ENCODE measurements at places on chromosomes 12 and 14.

DNA sequence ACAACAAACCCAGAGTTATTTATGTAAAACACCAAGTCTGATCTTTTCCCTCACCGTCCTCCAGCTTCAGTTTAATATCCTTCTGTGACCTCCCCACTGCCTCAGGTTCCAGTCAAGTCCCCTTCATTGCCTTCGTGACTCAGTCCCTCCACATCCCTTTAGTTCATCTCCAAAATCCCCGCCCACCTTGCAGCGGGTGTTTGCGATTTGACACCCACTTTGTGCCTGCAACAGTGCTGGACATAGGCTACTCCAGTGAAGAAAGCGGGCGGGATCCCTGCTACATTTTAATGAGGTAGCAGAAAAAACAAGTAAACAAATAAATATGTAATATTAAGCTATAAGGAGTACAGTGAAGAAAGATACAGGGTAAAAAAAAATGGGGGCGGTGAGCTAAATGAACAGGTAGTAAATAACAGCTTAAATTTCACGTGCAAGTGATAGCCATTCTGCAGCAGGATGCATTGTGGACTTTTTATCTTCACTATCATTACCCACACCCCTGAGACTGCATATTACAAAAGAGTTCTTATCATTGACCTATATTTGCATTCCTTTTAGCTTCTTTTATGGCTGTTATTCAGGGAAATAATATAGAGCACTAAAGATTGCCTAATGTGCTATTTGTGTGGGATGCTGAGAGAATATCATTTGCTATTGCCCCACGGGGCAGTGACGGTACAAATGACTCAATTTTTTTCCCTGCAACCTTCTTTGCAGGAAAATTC lies 222.8 kb upstream of the NUDT4 start:
- DNase-seq = no peak

DNA sequence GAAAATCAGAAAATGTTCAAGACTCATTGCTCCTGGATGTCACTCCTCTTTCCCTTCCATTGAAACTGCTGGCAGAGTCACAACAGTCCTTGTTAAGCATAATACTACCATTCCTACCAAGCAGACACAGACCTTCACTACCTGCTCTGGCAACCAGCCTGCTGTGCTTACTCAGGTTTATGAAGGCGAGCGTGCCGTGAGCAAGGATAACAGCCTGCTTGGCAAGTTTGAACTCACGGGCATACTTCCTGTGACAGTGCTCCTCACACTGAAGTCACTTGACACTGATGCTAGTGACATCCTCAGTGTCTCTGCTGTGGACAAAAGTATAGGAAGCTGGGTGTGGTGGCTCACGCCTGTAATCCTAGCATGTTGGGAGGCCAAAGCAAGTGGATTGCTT lies 15.7 kb upstream of the PHETA1 start:
- DNase-seq = no peak

DNA sequence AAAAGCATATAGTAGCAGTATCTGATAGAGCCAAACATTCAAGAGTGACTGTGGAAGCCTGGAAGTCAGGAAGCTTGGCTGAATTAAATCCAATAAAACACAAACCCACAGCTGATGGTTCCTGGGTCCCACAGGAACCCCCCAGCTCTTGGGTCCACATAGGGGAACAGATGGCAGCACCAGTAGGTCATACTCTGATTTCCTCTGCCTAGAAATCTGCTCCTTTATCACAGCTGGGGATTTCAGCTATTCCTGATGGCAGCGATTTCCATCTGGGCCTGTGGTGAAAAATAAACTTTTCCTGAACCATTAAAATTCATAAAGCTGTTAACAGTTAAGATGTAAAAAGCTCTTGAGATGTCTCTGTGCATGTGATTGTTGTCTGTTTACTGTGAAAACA lies 202.0 kb upstream of the FRMD6 start:
- DNase-seq = no peak

- DNase-seq = no peak
These were observed 224.9 kb downstream of the NTF3 start for GRCh38 chr12:5656836-5657235.

DNA sequence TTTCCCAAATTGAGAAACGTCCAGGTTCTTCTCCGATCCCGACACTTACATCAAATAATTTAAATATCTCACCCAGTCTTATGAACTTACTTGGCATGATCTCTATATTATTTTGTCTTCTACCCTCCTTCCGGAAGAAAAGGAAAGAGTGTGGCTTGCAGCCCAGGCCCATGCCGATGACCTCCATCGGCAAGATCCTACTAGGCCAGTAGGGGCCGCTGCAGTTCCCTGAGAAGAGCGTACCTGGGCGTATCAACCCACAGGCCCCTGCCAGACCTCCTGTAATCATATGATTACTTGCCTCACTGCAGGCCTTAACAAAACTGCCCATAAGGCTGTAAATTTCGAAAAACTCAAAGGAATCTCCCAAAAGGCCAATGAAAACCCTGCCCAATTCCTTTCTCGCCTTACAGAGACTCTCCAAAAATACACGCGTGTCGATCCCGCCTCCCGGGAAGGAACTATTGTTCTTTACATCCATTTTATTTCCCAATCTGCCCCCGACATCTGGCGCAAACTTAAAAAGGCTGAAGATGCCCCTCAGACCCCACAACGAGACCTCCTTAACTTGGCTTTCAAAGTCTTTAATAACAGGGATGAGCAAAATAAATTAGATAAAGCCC lies 69.6 kb downstream of the MOK start:
- DNase-seq = peak; percentile 39

GRCh38 chr12:40584763-40585162 lies 107.5 kb upstream of the CNTN1 start:
- no peak for DNase-seq

DNA sequence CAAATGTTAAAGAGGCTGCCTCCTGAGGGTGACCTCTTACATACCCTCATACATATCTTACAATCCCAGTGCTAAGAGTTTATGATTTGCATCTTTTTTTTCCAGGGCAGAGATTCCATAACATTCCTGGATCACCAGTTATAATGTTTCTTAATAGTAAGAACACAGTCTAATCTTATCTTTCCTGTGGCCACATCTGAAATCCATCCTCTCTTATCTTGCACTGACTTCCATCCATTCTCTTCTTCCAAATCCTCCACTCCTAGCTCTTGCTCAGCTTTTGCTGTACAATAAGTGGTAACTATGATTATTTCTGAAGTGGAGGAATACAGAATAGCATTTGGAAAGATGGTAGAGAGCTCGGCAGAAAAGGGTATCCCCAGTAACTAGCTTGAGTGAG lies 6.3 kb downstream of the CALCOCO1 start:
- no peak for DNase-seq

DNA sequence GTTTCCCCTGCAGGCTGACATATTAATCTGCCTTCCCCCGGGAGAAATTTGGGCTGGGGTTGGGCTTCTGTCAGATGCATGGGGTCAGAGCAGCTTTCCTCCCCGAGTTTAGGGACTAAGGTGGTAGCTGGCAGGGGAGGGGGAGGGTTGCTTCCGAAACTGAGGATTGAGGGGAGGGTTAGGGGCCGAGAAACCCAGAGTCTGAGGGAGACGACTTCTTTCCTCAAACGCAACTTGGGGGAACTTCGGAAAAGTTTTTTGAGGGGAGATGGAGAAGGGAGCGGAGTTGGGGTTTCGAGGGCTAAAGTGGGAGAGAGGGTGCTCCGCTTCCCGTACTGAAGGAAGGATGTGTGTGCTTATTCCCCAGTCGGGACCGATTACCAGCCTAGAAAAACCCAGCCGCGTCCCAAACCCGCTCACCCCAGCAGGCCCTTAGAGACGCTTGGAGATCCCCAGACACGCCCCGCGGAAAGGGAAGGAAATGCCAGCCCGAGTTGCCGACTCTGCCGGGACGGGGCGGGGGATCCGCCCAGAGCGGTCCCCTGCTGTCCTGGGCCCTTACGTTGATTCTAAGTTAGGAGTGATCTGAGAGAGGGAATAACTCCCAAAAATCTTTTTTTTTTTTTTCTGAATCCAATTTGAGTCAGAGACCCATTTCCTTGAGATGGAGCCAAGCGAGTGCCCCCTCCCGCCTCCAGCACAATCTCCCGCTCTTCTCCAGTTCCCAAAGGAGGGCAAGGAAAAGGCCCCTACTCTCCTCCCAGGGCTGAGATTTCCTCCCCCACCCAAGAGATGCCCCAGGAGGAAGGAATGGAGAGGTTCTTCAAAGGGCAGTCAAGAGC lies 61.9 kb downstream of the SMUG1 start:
- no peak for DNase-seq

DNA sequence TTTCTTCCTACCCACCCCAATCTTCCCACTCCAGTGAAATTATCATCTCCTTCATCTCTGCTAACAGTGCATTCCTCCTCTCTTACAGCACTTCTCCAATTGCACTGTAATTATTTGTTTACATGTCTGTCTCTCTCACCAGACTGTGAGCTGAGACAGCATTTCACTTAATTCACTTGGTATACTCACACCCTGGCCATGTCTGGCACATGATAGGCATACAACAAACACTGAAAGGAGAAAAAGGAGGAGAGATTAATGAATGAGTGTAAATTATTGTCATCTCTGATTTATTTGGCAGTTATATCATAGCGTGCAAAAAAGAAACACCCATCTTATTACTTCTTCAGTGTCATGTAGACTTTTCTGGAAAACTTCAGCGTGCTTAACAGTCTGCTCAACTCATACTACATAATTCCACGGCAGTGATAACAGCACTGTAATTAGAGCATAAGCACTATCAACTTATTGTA lies 452.3 kb downstream of the ADAMTS20 start:
- DNase-seq = no peak

DNA sequence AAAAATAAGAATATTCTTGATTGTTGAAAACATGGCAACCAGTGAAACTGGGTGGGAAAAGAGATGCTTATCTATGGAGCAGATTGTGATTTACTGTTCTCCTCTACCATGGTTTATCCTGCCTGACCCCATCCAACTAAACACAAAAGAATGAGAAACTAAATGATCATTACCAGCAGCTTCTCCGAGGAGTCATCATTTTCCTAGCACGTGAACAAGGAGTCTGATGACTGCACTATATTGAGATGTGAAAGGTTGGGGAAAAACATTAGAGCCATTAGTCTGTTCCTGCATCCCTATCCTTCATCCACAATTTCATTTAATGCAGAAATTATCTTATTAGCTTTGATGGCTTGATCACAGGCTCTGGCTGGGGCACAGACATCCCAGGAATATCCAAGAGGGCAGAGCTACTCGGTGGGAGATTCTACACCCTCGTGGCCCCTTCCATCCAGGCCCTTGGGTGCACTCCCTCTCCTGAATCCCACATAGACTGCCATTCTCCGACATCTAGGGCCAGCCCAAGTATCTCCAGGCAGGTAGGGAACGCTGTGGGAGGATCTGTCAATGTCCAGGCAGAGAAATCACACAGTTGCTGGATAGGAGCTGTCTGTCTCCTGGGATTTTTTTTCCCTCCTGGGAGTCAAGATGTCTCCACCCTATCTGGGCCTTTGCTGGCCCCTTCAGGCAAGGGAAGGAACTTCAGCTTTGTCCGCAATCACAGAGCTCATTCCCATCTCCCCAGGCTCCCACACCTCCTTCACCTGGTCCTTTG lies 43.3 kb upstream of the DHRS4 start:
- DNase-seq = no peak

GRCh38 chr14:35533357-35534207 lies at the start of gene INSM2:
Gene INSM2 (plus strand): TSS chr14:35534164. CDS start chr14:35534253, 89 bp downstream.
- DNase-seq = peak; percentile 43

- DNase-seq = no peak
These were observed 7.4 kb downstream of the TCP11L2 start for GRCh38 chr12:106309671-106310505.

- no peak for DNase-seq
These were observed 137.3 kb downstream of the BTG1 start for GRCh38 chr12:92008345-92008744.

- DNase-seq = no peak
These were observed 79.5 kb downstream of the CAND1 start for GRCh38 chr12:67348683-67349082.

- no peak for DNase-seq
These were observed 917.0 kb downstream of the LRFN5 start for GRCh38 chr14:42523666-42524065.

DNA sequence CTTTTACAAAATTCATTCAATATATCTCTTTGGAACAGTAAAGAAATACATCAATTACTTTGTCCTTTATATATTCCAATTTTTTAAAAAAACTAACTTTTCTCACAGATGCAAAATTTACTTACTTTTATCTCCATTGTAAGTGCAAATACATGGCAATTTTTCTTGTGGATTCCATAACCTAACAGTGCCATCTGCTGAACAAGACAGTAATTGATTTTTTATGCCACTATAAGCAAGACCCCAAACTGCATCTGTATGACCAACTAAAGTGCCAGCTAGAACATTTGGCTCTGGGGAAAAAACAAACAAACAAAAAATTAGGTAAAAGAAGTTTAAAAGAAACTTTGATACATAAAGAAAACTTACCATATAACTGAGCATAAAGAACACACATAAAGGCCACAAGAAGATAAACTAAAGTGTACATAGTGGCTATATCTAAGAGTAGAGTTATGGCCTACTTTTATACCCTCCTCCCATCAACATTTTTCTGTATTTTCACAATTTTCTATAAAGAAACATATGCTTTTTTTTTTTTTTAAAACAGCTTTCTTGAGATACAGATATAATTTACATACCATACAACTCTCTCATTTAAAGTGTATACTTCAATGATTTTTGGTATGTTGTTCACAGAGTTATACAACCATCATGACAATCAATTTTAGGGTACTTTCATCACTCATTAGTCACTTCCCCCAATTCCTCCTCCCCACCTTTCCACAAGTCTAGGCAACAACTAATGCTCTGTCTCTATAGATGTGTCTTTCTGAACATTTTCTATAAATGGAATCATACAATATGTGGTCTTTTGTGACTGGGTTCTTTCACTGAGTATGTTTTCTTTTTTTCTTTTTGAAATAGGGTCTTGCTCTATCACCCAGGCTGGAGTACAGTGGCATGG lies 32.6 kb downstream of the COCH start:
- DNase-seq = no peak

GRCh38 chr14:68246074-68246785 lies 426.7 kb downstream of the RAD51B start:
- DNase-seq = no peak

GRCh38 chr12:109739747-109740693 lies 26.4 kb downstream of the FAM222A start:
- no peak for DNase-seq

- DNase-seq = no peak
These were observed 20.6 kb downstream of the PIK3C2G start for GRCh38 chr12:18281941-18282340.

DNA sequence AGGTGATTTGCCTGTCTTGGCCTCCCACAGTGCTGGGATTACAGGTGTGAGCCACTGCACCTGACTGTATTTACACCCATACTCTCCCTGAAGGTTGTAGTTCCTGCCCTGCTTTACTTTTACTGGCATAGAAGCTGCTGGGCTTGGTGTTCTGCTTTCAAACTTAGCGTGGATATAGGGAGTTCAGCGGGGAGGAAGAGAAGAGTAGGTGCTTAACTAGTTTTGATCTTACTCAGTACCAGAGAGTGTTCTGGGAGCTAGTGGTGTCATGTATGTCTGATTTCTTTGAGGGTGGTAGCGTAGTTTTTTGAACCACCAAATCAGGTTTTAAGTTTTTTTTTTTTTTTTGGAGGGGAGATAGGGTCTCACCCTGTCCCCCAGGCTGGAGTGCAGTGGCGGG lies 13.8 kb downstream of the RCOR1 start:
- no peak for DNase-seq
